Inflammatory macrophage treated with lipopolysaccharide for 4 hours (primary cell): ENCODE measurements at places on chromosomes 12 and 14.

DNA sequence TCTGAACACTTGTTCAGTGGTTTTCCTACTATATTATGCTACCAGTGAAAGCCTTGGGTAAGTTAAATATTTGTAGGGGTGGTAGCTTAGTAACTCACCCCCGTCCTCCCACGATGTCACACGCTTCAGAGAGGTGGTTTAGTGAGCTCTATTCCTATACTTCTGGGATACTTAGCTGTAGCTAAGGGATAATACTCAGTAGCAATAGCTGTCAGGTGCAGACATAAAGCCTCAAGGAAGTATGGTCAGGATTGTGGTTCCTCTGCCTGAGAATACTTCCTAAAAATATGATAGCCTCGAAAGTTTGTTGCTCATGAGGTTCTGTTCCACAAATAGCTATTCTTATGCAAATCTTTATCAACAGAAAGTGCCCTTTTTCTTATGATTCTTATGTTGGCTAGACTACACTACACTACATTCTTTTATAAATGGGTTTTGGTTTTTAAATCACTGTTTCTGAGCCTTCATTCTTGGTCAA lies 11.9 kb downstream of the DLST start:
- peak; percentile 78 for DNase-seq

DNA sequence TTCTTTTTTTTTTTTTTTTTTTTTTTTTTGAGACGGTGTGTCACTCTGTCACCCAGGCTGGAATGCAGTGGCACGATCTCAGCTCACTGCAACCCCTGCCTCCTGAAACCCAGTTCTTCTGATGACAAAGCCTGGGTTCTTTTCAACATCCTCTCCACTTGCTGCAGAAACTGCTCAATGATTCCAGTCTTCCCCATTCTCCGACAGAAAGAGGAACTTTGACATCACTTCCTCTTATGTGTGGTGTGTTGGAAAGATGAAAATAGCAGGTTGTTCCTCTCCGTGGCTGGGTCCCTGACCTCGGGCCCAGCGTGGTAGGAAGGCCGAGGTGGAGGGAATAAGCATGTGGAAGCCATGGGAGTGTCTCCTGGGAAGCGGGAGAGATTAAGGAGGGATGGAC lies 198.4 kb downstream of the PHETA1 start:
- peak; percentile 93 for DNase-seq

- DNase-seq = no peak
Measured at GRCh38 chr14:22164616-22165015, 424.4 kb downstream of the DAD1 start.

DNA sequence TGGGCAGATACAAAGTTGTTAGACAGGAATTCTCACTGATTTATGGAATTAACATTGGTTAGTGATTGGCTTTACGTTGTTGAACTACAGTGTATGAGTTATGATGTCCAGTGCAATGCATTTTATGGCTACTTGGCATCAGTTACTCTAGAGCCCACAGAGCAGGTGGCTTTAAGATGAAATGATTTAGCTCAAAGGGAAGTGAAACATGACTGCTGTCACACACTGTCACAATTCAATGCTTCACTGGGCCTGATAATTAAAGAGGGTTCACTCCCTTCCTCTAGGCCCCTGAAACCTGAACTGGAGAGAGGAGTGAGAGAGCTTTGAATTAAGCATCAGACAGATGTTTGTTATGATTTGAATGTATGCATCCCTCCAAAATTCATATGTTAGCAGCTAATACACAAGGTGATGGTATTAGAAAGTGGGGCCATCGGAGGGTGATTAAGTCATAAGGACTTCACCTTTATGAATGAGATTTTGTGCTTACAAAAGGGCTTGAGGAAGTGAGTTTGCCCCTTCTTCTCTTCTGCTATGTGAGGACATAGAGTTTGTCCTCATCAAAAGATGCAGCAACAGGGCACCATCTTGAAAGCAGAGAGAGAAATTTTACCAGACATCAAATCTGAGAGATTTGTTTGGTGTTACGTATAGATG lies 175.8 kb upstream of the GRIN2B start:
- no peak for DNase-seq

DNA sequence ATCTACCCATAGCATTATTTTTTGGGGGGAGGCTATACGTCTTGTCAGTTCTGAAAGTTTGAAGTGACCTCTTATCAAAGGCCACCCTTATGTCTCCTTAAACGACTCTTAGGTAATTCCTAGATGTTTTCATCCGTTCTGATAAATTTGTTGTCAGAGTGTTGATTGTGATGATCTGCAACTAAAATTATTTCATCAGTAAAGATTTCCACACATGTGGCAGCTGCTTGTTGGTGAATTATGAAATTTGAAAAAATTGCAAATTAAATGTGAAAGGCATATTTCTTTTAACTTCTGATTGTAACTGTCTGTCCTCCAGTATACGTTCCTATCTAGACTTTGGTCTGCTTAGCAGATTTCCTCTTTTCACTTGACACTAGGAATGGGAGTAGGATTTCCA lies 1.4 kb downstream of the ADIPOR2 start:
- DNase-seq = peak; percentile 77

DNA sequence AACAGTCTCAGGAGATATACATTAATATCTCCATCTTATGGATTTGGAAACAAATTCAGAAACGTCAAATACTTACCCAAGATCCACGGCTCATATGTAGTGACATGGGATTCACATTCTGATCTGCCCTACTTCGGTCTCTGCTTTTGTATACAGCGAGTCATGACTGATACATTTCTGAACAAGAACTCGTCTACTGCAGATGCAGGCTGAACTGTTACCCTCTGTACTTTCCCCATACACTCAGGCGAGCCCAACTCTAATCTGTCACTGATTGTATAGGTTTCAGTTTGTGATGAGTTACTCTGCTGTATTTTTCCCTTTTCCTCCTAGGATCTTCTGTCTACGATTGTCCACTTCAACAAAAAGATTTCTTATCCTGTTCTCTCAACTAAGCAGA lies 441.6 kb downstream of the CCDC91 start:
- no peak for DNase-seq

DNA sequence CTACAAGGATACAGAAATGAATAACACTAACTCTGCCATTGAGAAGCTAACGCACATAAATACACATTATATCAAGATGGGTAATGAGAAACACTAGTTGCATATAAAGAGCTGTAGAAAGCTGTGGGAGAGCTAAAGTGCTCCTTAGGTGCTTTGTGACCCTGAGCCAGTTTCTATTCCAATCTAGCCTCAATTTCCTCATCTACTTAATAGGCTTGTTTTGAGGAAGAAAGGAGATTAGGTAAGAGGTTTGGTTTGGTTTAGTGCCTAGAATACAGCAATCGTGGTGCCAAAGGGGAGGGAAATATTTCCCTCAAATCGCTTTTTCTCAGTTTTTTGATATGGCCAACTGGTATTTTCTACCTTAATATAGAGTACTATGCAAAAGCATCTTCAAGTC lies 994 bp downstream of the SRP54 start:
- DNase-seq = peak; percentile 76

GRCh38 chr14:66979101-66979974 lies 209.9 kb upstream of the GARIN2 start:
- DNase-seq = no peak

DNA sequence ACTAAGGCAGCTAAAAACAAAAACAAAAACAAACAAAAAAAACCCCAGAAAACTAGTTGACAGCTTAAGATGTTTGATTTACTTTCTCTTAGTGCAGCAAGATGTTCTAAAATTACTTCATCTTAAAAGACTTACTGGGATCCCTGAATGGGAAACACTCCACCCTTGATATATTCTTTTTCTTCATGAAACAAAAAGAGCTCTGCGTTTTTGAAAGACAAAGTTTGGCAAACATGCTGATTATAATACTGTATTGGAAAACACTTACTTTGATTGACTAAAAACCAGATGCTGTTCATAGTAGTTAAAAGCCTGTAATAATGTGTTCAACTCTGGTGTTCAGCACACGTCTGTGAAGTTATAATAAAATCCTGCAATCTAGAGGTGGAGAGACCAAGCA lies 136.8 kb downstream of the SRGAP1 start:
- no peak for DNase-seq

GRCh38 chr12:79959484-79959883 lies 24.6 kb upstream of the PPP1R12A start:
- DNase-seq = no peak

GRCh38 chr14:57879516-57879915 lies 13.6 kb upstream of the SLC35F4 start:
- DNase-seq = no peak

DNA sequence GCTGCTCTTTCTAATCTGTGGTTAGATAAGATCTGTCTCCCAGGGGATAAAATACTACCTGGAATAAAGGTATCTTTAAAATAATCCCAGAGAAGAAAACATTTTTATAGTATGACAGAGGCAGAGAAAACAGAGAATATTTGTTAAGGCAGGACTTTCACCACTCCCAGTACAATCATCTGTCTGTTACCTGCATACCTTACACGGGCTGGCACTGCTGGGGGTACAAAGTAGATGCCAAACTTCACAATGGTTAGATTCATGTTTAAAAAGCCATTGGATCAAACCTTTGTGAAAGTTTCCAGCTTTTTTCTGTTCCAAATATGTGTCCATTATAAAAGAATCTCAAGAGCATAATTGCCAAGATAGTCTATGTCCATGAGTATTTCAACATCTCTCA lies 273.6 kb upstream of the BTG1 start:
- DNase-seq = no peak

GRCh38 chr12:122081083-122081696 lies 2.6 kb downstream of the MLXIP start:
- peak; percentile 55 for DNase-seq

- peak; percentile 42 for DNase-seq
Measured at GRCh38 chr14:76926521-76927251, 100.5 kb downstream of the LRRC74A start.

GRCh38 chr12:68510397-68510796 lies 100.3 kb upstream of the RAP1B start:
- DNase-seq = no peak

DNA sequence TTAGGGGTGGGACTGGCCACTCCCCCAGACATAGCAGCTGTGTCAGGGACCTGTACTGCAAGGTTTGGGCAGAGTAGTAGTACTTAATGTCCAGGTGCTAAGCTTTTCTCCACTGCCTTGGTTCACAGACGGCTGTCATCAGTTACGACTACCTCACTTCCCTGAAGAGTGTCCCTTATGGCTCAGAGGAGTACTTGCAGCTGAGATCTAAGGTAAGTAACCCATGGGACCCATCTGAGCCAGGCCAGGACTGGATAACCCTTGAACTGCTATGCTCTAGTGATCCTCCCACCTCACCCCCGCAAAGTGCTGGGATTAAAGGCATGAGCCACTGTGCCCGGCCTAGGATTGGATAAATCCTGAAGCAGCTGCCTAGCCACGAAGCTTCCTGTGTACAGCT lies 22.4 kb downstream of the ADCK1 start:
- DNase-seq = no peak
